ENCODE measurements at places on chromosomes 3 and 15.

DNA sequence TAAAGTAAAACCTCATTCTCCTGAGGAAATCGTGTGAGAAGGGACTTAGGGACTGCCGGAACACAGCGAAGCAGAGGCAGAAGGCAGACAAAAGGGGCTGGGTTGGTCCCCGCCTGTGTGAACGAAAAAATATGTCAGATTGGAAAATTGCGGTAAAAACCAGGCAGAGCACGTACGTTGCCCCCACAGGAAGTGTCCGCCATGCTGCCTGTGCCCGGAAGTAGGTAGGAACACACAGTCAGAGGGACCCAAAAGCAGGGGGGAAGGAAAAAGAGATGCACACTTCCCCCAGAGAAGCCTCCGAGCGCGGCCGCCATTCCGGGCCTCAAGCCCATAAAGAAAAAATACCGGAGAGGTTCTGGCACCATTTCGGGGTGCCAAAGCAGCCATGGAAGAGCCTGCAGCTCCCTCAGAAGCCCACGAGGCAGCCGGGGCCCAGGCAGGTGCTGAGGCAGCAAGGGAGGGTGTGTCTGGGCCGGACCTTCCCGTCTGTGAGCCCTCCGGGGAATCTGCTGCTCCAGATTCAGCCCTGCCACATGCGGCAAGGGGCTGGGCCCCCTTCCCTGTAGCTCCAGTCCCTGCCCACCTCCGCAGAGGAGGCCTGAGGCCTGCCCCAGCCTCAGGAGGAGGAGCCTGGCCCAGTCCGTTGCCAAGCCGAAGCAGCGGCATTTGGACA lies at the start of gene MKRN3:
Gene MKRN3 (plus strand): TSS at position 280 of the 676 bp plus-strand sequence. CDS start 109 bp downstream, at position 389.
- no peak for DNase-seq

- no peak for DNase-seq
Observed at GRCh38 chr3:166471074-166471767, 634.0 kb upstream of the BCHE start.

DNA sequence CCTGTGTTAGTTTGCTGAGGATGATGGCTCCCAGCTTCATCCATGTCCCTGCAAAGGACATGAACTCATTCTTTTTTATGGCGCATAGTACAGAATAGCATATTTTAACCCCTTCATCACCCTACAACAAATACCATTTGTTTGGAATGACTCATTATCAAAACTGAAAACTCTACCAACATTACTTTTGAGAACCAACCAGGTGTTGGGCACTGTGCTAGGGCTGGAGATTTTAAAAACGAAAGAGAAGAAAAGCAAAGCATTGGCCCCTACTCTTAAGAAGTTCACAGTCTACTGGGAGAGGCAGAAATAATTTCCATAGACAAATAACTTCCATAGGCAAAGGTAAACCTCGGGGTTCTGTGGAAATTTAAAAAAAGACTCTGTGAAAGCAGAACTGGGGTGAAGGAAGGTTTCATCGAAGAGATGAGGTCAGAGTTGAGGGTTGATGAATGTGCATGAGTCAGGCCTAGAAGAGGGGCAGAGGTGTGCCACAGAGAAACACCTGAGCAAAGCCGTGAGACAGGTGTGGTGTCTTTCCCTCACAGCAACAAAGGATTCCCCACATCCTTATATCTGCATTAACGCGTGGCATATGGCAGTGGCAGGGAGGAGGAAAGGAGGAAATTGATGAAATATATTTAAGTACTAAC lies 51.0 kb downstream of the MCF2L2 start:
- no peak for DNase-seq

DNA sequence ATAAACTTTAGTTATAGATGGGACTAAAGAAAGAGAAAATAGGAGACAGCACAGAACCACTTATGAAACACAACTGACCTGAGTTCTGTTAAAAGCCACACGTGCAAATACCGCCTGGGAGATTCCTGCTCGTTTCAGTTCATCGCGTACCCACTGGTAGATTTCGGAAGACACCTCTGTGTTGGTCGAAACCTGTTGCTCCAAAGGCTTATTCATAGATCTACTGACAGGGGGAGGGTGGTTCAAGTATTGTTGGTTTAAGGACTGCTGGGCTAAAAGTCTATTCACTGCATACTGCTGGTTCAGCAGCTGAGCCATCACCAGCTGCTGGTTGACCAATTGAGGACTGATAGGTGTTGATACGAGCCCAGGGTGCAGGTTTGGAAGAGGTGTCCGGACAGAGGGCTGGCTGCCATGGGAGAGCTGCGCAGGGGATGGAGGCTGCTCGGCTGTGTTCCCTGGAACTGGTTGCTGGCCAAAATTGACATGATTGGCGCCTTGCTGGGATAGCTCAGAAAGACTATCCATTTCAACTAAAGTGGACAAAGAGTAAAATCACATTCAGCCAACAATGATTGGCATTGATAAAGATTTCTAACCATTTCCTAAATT lies 30.6 kb downstream of the SATB1 start:
- no peak for DNase-seq

GRCh38 chr3:72309661-72310418 lies 524.9 kb upstream of the PROK2 start:
- no peak for DNase-seq

- no peak for DNase-seq
Observed at GRCh38 chr3:130821806-130822205, 72.1 kb upstream of the ATP2C1 start.

GRCh38 chr3:33798418-33799201 lies at the start of gene PDCD6IP:
Gene PDCD6IP (plus strand): TSS chr3:33798630. CDS start chr3:33798729, 99 bp downstream.
- peak; percentile 92 for DNase-seq

GRCh38 chr15:20358066-20358778 lies 183.4 kb downstream of the GOLGA6L6 start:
- DNase-seq, result no peak

GRCh38 chr3:8593021-8593827 lies 51.4 kb downstream of the SSUH2 start:
- peak; percentile 66 for DNase-seq

DNA sequence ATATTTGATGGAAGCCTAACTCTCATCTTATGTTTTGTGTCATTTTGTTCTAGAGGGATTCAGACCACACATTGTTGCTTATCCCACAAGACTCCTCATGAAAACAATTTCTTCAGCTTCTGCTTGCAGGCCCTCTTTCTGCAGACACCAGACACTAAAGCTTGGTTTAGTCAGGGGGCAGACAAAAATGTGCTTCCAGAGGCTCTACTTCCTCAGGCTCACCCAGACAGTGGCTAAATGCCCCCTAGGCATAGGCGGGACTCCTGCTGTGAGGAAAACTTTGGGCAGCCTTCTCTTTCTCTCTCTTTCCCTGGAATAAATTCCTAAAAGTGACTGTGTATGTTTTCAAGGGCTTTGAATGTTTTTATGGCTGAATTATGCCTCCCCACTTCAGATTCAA lies 435.4 kb upstream of the ATP11B start:
- DNase-seq, result no peak

DNA sequence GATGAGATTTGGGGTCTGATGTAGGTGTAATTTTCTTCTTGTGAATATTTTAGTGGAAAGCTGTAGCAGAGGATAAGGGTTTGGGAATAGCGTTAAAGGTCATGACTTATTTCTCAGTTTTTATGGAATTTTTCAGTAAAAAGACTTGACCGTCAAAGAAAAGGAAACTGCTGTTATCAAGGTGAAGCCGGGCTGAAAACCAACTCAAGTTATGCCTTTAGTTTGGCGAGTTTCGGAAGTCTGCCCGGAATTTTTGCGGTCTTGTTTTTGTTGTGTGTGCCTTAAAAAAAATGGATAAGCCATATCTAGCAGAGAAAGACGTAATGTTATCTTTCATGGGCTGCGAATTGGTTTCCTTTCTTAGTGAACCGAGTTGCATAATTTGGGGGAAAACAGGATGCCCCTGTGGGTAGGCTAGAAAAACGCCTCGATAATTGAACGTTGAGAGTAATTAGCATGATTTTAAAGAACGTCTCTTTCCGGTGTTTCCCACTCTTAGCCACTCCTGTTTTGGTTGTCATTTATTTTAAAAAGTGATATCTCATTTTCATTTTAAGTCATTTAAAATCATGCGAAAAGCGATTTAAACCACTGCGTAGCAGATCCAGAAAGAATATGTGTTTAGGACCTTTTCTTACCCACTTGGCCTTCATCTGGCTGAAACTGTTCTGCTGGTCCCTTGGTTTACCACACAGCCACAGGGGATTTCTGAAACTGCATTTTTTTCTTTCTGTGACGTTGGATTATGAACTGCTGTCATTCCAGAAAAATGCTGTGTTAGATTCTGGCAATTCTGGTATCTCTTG lies 1.1 kb downstream of the NFKBIZ start:
- DNase-seq, result peak; percentile 80

DNA sequence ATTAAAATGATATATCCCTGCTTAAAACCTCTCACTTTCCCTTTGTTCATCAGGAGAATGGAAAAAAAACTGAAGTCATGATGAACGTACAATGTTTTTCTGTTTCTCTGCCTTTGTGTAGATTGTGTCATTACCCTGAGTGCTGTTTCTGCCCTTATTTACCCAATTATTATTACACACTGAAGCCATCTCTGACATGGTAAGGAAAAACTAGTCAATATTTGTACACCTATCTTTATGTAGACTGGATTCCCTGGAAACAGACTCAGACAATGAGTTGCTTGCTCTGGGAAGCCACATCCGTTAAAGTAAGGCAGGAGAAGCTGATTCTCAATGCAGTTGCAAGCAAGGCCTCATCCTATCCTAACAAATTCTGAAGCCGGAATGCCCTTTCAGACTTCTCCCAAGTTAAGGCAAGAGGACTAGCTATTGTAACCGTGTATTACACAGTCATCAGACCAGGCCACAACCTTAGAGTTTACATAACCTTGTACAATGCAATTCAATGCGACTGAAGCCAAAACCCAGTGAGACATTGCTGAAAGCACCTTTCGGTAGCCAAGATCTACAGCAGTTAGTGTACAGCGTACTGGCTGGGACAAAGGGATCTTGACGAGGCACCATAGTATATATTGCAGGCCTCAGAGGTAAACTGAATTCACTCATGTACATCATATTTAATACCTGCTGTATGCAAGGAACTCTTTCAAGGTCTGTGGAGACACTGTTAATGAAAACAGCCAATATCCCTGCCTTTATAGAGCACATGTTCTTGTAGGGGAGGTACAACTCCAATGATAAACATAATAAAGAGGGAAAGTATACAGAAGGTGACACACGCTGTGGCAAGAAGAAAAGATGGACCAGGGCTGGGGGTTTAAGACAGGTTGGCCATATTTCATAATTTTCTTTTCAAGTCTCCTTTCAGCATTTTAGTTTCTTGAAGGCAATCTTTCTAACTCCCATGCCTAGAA lies 1040.8 kb upstream of the SEMA6D start:
- DNase-seq, result no peak

GRCh38 chr3:157905885-157906284 lies 200.3 kb downstream of the SHOX2 start:
- no peak for DNase-seq

- DNase-seq, result peak; percentile 44
Observed at GRCh38 chr15:29904757-29905417, 82.6 kb upstream of the TJP1 start.

GRCh38 chr3:63344661-63345060 lies 66.6 kb downstream of the SYNPR start:
- no peak for DNase-seq

DNA sequence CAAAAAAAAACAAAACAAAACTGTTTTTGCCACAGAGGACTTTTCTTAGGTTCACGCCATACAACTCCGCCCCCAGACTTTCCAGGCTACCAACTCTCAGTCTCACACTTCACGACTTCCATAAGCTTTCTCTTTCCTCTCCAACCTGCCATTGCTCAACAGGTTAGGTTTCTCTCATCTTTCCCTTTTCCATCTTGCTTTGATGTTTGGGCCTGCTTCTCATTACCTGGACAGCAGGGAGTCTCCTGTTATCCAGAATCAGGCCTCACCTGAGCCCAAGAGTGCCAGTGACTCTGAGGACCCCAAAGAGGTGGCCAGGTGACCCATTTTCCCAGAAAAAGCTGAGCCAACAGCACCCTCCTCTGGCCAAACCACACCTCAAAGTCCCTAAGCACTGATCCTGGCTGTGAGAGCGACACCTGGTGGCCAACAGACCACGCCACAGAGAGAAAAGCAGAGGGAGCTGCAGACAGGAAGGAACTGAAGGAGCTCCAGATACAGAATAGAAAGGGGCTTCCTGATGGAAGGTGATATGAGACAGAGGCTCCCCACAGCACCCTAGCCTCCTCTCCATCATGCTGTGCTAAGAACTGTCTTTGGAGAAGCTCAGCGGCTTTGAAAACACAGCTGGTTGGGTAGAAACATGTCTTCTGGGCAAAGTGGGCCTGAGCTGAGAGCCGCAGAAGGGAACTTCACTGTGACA lies 4.0 kb downstream of the CCDC51 start:
- DNase-seq, result peak; percentile 83

DNA sequence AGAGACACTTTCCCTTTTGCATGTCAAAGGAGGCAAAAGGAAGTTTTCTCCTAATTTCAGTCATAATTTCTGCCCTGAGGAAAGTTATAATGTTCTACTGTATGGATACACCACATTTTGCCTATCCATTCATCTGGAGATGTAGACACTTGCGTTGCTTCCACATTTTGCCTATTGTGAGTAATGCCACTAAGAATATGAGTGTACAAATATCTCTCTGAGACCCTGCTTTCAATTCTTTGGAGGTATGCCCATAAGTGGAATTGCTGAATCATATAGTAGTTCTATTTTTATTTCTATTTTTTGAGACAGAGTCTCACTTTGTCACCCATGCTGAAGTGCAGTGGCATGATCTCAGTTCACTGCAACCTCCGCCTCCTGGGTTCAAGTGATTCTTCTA lies 3.6 kb upstream of the CD276 start:
- DNase-seq, result peak; percentile 23

GRCh38 chr3:69649120-69650065 lies 89.9 kb upstream of the MITF start:
- peak; percentile 24 for DNase-seq

GRCh38 chr3:163601426-163601825 lies 1476.9 kb downstream of the SI start:
- DNase-seq, result no peak

GRCh38 chr3:86180696-86181095 lies 810.3 kb downstream of the VGLL3 start:
- DNase-seq, result no peak

DNA sequence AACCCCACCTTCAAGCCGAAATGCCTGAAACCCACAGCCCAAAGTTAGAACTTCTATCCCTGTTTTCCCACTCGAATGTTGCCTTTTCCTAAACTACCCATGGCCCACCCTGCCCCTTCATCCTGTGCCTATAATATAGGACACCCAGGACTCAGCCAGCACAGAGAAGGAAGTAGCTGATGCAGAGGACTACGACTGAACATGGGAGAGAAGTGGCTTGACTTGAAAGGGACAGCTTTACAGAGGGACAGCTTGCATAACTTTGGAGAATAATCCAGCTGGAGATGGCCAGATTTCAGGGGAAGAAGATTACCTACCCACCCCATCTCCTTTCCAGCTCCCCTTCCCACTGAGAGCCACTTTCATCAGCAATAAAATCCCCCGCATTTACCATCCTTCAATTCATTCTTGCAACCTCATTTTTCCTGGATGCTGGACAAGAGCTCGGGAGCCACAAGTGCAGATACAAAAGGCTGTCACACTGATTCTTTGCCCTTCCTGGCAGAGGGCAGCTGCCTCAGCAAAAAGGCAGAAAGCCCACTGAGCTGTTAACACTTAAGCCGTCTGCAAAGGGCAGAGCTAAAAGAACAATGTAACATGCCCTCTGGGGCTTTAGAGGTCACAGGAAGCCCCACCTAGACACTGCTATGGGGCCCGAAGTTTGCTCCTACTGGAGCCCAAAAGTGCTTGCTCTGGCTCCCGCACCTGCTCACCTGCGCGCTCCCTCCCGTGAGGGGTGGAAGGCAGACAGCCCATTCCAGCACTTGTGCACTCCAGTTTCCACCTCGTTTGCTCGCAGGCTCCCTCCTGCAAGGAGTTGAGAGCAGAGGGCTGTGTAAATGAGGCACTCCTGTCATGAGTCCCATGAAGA lies 224.0 kb downstream of the TBC1D5 start:
- DNase-seq, result no peak

- DNase-seq, result peak; percentile 2
Observed at GRCh38 chr3:41751597-41751996, 210.3 kb downstream of the ULK4 start.

Data from EH (cell line).